ENCODE measurements at places on chromosomes 3 and 15.

DNA sequence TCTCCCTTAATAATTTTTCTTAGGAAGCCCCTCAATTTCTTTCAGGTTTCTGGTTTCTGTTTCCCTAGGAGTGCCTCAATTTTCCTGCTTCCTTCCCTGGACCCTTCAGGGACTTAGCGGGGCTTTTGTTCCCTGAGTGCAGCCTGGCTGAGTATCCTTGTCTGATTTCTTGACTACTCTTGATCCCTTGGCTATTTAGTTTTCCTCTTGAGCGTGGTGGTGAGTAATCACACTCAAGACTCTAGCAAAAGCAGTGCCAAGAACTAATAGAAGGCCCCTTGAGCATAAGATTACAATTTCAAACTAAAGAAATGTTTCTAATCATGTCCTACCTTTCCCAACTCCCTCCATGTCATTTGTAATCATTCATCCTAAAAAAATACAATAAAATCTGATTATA, 94.3 kb upstream of the C3orf80 start:
- DNase-seq: no peak

GRCh38 chr3:43959498-43960447, 269.0 kb downstream of the ABHD5 start:
- no peak for DNase-seq

GRCh38 chr3:184514171-184514490, 47.5 kb upstream of the EPHB3 start:
- no peak for DNase-seq

GRCh38 chr3:164302622-164303021, 775.7 kb downstream of the SI start:
- DNase-seq: no peak

DNA sequence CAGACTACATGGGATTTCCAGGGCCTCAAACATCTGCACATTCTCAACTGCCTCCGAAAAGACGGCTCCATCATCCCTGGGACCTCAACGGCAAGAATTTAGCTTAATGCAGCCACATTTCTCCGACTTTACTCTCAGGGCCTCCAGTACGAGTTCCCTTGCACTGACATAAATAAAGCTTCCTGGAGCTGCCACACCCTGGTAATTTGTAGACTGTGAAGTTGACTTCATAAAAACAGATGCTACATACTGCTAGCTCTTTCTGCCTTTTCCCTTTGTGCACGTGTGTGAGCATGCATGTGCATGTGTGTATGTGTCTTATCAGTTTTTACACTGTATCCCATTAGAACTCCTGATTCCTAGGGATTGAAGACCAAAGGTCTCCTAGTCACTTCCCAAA, 122.7 kb downstream of the NTRK3 start:
- no peak for DNase-seq

DNA sequence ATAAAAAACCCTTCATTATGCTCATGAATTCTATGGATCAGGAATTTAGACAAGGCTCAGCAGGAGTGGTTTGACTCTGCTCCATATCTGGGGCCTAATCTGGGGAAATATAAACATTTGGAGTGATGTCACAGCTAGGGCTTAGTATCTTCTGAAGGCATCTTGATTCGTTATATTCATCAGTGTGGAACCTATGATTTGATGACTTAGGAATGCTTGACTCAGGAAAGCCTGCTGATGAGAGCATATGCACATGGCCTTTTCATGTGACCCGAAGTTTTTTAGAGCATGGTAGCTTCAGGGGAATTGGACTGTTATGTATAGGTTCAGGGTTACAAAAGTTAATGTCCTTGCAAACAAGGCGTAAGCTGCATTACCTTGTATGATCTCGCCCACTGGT, 184.9 kb upstream of the LRRC3B start:
- no peak for DNase-seq

DNA sequence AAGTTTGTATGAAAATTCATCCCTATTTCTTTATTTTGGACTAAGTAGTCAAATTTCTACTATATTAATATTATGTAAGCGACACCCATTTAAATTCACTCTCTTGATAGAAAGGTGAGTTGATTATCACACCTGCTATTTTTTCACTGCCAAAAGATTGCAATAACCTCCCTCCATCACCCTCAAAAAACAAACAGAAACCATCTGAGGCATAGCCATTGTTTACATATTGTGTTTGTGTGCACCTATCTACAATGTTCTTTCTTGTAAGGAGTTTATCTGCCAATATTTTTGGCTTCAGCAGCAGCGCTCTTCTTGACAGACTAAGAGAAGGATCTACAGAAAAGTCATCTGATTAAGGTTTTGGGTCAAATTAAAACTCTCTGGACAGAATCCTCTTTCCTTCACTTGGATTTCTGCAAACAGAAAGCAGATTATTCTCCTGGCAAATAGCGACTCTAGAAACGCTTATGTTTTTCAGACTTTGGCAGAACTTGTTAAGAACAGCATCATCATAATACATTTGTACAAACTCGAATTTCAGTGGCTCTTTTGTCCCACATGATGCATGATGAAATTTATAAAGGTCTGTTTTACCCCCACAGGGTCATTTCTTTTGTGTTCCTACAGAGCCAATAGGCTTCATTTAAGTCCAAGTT, 48.6 kb downstream of the KCNMB2 start:
- peak; percentile 85 for DNase-seq

- DNase-seq: no peak
Observed at GRCh38 chr15:46996359-46996758, 720.9 kb upstream of the SEMA6D start.

DNA sequence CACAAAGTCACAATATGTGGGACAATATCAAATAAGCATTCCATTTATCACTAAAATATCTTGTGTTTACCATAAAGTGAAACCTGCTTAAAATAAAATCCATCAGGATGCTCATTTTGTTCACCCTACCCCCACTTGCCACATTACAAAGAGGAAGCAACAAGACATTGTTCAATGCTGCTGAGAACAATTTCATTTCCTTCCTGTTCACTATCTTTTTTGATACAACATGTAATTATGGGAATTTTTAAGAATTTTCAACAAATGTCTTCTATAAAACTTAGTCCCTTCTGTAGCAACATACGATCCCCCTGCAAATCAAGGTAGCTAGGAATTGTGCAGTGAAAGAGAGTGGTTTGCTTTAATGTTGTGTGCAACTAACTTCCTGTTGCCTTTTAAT, 34.9 kb upstream of the GPR160 start:
- no peak for DNase-seq

DNA sequence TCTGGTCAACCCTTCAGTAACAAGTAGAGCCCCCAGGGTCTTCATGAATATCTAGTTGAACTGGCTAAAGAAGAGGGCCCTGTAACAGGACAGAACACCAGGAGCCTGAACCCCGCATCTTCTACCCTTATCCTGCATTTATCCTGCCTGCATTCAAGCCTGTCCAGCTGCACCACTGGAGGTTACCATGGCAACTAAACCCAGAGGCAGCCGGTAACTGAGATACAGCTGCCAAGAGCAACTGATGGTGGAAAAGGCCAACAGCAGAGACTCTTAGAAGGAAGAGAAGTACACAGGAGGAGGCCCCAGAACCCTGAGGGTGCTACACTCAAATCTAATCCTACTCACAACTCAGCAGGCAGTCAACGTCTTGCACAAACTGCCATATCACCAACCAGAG, 3.7 kb upstream of the PRKAR2A start:
- DNase-seq: no peak

DNA sequence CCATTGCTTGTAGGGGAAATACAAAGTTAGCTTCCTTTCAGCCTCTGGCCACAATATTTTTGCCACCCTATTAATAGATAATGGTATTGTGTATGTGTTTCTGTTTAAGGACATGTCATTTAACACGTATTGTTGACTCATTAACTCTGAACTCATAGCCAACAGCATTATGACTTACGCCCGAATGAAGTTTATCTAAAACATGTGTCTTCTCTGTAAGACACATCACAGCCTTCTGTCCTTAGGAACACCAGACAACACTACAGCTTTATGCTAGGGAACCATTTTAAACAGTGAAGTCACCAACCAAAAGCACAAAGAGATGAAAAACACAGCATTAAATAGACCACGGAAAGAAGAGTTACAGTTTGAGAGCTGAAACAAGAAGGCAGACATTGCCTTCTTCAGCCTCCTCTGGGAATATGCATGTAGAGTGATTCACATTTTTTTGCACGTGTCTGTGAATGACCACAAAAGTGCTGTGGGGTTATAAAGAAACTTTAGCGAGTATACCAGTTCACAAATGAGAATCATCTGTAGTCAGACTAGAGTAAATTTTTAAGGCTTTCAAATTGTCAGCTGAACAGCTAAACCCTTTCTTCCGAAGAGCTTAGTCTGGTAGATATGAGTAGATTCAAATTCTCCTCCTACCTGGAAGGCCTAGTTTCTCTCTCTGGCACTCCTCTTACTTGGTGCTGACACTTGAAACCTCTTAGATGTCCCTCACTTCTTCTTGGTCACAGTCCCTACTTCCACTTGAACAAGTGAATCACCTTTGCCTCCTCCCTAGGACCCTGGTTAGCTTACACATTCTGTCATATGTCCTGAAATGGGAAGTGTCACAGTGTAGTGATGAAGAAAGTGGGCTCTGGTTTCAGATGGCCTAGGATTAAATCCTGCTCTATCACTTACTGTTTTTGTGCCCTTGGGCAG, 32.2 kb downstream of the MCTP2 start:
- no peak for DNase-seq

DNA sequence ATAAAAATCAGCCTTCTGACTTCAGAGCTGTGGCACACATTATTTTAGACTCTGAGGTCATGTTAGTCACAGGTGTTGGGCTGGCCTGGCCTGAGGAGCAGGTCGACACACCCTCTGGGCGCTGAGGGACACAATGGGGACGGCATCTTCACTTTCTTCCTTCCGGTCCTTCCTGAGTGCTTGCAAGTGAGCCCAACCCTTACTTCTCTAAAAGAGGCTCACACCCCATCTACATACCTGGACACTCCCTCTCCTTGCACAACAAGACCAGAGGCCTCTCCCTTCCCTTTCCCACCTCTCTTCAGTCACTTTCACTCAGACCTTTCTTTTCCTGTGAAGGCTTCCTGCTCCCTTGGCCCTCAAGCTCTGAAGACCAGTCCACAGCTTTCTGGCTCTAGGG, 85.4 kb downstream of the XXYLT1 start:
- DNase-seq: no peak

GRCh38 chr15:71330638-71331162, 215.4 kb downstream of the THSD4 start:
- DNase-seq: no peak

- peak; percentile 6 for DNase-seq
Observed at GRCh38 chr15:57705746-57706404, 639 bp upstream of the POLR2M start.

- DNase-seq: no peak
Observed at GRCh38 chr3:56361731-56362130, 106.5 kb downstream of the ERC2 start.

DNA sequence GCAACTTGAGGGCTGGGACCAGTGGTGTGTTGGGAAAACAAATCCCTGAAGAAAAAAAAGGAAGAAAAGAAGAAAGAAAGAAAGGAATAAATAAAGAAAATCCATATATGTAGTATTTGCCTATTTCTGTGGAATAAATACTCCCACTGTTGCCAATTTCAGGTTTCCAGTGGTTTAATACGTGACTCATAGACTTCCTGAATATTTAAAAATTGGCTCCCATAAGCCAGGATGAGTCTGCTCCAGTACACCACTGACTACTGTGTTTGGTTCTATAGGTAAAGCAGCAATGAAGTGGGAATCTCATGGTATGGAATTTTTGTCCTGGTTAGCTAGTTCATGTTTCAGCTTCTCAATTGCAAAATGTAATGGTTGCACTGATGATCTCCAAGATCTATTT, 31.6 kb downstream of the PYDC2 start:
- no peak for DNase-seq

GRCh38 chr3:100708644-100708988, 678 bp upstream of the TFG start:
- no peak for DNase-seq

- no peak for DNase-seq
Observed at GRCh38 chr3:4888913-4889846, 90.1 kb upstream of the BHLHE40 start.

- DNase-seq: no peak
Observed at GRCh38 chr3:4271834-4272233, 31.3 kb upstream of the SETMAR start.

- no peak for DNase-seq
Observed at GRCh38 chr15:61390138-61390537, 161.0 kb upstream of the RORA start.

- DNase-seq: no peak
Observed at GRCh38 chr15:40807888-40808461, 702 bp upstream of the DNAJC17 start.

GRCh38 chr15:56844471-56844870, 74.0 kb upstream of the TCF12 start:
- DNase-seq: no peak

- DNase-seq: no peak
Observed at GRCh38 chr3:186525369-186526255, 18.6 kb downstream of the CRYGS start.

GRCh38 chr15:80573606-80574005, 121.5 kb upstream of the ABHD17C start:
- no peak for DNase-seq

DNA sequence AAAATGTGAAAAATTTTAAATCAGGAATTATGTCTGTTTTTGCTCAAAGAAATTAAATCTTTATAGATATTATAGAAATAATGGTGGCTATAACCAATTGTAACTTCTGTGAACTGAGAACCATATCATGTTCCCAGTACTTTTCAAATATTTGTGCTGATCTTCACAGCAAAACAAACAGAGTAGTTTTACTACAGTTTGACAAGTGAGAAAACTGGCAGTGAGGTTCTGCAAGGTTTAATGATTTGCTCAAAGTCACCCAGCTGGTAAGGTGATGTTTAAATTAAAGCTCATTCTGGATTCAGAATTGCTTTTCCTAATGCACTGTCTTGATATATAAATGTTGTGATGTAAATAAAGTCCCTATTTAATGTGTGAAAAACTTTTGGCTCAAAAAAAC, 22.0 kb upstream of the SPTSSB start:
- DNase-seq: no peak

DNA sequence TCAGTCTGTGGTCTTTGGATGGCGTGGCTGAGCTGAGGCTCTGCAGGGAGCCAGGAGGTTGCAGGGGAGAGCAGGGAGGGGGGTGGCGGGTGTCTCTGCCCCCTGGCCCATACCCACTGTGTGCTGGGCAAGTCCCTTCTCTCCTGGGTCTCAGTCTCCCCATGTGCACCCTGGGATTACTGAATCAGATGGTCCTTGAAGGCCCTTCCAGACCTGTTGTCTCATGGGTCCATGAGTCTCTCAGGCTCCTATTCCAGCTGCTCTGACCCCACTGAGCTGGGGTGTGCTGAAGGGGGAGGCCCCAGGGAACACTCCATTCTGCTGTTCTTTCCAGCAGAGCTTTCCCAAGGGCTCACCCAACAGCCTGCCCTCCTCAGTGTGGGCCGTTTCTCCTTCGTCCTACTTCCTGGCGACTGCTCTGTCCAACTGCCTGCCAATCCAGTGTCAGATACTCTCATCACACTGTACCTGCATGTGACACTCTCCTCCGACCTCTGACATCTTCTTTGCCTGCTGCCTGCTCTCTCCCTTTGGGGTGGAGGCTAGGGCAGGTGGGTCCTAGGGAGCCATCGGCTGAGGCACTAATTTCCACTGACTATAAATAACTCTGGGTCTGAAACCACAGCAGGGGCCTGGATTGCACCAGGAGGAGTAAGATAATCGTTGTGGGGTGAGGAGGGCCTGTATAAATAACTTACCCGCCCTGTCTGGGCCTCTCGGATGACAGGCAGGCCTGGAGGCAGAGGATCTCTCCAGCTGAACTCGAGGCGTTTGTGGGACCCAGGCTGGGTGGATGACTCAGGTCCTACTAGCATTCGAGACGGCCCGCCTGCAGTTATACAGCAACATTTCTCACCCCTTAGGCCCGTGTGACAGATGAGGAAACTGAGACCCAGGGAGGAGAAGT, 67.1 kb downstream of the ATP2B2 start:
- DNase-seq: no peak

All from NCI-H2081 (cell line).